ENCODE measurements at places on chromosomes 4 and X.

- DNase-seq = no peak
Observed at GRCh38 chr4:137514406-137515111, 17.7 kb downstream of the PCDH18 start.

- DNase-seq = no peak
Observed at GRCh38 chr4:726235-726787, 20.7 kb downstream of the PCGF3 start.

DNA sequence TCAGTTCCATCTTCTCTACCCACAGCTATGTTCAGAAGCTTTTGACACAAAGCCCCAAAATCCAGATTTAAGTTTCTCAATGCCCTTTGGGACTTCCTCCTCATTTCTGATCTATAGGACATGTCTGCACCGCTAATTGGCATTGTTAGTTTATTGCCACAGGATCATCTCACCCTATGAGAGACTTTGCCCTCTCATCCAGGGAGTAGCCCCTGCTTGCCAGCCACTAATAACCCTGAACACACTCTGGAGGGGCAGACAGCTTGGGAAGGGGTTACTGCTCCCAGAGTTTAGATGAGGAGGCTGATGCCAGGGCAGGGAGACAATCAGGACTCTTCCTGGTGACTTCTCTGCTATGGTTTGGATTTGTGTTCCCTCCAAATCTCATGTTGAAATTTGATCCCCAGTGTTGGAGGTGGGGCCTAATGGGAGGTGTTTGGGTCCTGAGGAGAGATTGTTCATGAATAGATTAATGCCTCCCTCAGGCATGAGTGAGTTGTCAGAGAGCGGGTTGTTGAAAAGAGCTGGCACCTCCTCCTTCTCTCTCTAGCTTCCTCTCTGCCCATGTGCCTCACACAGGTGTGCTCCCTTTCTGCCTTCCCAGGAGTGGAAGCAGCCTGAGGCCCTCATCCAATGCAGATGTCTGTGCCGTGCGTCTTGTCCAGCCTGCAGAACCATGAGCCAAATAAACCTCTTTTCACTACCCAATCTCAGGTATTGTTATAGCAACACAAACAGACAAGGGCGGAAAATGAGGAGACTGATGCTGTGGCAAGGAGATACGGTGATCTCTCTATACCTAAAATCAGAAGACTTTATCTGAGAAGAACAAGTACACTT, 3.6 kb upstream of the SCARB2 start:
- no peak for DNase-seq

- DNase-seq = no peak
Observed at GRCh38 chrX:8179656-8180055, 8.6 kb upstream of the VCX2 start.

- DNase-seq = no peak
Observed at GRCh38 chr4:118757761-118758251, 72.6 kb downstream of the METTL14 start.

DNA sequence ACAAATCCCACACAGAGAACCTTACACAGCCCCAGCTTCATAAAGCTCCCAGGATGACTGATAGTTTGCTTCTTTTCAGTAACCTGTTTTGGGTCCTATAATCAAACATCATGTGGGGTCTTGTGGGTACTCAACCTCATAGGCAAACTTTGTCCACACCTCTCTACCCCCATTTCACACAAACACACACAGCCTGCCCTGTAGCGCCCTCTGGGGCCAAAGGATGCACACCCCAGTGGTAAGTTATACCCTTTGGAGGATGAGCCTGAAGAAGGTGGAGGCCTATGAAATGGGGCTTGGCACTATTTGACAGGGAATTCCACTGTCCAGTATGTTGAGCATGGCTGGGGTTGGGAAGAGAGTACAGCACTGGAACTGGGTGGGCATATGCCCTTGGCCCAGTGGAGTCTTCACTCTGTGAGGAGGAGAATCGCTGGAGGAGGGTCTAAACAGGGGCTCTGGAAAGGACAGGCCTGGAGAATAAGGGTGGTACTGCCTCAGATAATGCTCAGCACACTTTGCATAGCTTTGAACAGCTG, 30.5 kb upstream of the COL25A1 start:
- DNase-seq = no peak

DNA sequence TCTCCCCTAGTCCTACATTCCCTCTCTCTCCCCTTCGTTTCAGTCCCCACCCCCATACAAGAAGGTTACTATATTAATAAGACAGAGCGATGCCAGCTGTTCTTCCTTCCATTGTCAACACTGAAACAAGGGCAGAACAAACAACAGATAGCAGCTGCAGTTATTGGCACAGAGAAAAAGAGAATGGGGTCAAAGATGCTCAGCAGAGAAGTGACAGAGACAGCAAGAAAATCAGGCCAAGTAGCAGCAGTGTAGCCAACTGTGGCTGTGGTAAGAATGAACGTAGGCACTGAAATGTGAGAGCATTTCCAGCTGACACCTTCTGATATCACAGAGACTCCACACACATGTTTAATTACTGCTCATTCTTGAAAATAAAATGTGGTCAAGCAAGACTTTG, 641.8 kb downstream of the FSTL5 start:
- DNase-seq = no peak

- DNase-seq = no peak
Observed at GRCh38 chrX:8034058-8034457, 106.8 kb upstream of the PNPLA4 start.

- peak; percentile 3 for DNase-seq
Observed at GRCh38 chrX:41301438-41301824, 32.5 kb upstream of the DDX3X start.

DNA sequence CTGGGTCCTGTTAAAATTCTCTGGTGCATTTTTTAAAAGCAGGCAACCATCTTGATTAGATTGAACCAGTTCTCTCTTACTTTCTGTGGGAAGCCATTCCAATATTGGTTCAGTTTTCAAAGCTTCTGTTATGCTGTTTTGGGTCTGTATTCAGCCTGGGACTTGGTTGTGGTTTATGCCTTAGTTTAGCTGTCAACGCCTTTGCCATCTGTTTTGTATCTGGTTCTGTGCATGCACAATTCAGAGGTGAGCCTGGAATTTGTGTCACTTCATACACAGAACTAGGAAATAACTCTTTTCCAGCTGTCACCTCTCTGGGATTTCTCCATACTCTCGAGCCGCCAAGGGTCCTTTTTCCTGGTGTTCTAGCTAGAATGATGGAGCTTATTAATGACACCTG, 46.2 kb downstream of the STAP1 start:
- DNase-seq = no peak

DNA sequence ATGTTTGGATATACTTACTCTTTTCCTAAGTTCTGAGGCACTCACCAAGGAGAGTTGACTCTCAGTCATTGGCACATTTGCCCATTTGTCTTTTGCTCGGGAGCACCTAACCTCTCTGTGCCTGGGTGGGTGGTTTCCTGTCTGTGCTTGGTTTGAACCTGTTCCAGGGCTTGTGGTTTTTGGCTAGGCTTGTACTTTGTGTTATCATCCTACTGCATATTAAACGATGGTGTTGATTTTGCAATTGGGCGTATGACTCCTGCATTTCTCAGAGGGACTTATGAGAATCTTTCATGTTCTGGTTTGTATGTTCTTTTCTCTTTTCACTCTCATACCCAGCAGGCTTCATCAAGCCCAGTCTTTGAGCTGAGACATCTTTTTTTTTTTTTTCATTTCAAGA, 161.7 kb downstream of the BTC start:
- DNase-seq = no peak

DNA sequence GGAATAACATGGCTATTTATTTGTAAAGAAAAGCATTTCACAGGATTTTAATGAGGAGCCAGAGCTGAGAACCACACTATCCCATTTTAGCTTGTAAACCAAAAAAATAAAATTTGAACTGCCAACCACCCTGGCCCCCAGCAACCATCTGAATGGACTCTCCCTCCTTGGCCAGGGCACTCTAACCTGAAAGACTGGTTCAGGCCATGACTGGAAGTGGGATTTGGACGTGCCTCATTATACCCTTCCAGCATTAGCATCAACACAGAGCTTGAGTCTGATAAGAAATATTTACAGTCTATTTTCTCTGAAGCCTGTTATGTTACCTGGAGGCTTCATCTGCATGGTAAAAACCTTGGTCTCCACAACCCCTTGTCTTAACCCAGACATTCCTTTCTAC, 30.0 kb downstream of the METAP1 start:
- DNase-seq = no peak

GRCh38 chr4:93409035-93409434, 419.5 kb upstream of the ATOH1 start:
- no peak for DNase-seq

DNA sequence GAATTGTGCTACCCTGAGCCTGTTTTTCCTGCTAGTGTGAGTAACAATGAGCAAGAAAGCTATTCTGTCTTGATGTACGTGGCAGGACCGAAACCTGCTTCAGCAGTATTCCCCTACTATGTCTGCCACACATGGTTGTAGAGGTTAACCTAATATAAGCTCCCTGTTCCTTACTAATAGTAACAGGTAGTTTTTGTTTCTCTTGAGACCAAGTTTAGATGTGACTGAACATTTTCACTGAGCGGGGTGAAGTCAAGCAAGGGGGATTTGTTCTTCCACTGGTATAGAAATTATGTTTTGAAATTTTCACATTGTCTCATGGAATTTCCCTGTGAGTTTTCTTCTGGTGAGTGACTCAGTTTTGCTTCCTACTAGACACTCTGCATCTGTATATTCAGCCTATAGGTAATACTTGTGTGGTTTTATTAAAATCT, 37.3 kb downstream of the RRAGB start:
- no peak for DNase-seq

- DNase-seq = no peak
Observed at GRCh38 chr4:153900426-153900825, 111.5 kb upstream of the SFRP2 start.

GRCh38 chr4:10007793-10008608, 13.3 kb downstream of the SLC2A9 start:
- DNase-seq = no peak

- DNase-seq = no peak
Observed at GRCh38 chrX:19127649-19128168, 5.4 kb upstream of the ADGRG2 start.

DNA sequence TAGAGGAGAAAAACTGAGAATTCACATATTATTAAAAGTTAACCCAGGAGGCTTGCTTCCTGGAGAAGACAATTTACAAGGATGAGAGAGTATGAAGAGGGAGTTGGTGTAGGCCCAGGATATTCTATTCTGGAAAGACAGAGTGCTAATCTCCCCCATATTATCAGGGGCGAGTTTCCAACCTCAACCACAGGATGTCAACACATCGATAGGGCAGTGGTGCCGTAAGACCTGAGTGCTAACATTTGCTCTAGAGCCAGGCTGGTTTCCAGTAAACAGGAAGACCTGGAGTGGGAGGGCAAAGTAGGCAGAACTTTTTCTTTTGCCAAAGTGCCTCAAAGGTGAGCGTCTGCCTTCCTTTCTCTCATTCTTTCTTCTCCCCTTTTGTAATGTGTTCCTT, 2.8 kb upstream of the AWAT1 start:
- DNase-seq = no peak

GRCh38 chr4:102328045-102328444, 17.2 kb downstream of the SLC39A8 start:
- no peak for DNase-seq

- DNase-seq = no peak
Observed at GRCh38 chr4:156672492-156673305, 298.9 kb downstream of the PDGFC start.

DNA sequence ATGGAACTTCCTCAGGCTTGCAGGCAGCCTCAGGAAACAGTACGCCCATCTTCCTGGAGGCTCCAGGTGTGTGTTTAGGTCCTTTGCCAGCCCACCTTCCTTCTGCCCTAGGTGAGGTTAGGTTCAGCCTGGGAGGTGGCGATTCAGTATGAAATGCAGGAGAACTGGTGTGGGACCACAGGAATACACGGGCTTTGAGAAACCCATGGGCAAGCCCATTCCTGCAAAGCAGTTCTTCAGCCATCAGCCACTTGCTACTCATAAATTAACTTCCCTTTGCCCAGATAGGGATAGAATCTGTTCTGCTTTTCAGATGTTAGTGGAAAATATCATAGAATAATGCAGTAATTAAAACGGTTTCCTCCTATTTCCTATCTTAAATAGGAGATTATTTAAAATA, 32.2 kb downstream of the TBC1D14 start:
- no peak for DNase-seq

DNA sequence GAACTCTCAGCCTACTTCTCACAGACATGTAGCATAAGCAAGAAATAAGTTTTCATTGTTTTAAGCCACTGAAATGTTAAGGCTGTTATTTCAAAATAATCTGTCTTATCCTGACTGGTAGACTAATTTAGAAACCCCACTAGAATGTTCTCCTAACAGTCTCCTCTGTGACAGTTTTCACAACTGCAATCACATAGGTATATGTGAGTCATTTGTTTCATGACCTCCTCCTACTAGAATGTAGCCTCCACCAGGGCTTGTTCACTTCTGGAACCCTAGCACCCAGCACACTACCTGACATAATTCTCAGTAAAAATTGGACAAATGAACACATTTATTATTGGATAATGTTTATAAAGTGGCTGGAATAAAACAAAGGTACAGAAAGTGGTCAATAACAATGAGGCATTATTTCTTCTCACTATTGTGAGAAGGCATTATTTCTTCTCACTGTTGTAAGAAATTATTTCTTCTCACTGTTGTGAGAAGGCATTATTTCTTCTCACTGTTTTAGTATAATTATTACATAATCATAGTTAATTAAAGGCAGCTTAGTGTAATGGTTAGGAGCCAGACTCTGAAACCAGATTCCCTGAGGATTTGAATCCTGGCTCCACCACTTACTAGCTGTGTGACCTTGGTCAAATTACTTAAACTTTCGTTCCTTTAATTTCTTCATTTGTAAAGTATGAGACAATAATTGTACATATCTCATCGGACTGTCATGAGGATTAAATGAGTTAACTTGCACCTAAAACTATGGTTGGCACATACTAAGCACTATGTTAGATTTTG, 251.5 kb downstream of the RASL11B start:
- DNase-seq = no peak

DNA sequence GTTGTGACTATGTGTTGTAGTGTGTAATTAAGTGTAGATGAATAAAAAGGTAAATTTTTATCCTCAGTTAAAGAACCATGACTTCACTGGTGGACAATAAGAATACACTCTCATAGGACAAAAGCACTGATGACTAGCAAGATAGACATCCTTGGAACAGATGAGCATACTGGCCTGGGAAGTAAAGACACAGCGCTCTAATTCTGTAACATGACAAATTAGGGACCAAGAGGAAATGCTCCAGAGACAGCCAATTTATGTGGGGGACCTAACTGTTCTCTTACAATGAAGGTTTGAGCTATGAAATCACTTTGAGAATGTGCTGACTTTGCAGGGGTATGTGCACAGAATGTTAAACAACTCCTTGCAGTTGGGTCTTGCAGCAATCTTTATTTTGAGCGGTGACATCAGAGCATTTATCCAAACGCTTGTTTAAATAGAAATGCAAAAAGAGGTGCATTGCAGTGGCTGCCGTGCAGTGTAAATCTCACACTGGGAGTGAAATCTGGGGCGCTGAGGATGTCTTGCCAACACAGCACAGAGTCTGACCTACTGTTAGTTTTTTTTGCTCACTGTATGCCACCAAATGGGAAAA, 109.3 kb downstream of the MAGEC2 start:
- no peak for DNase-seq

- no peak for DNase-seq
Observed at GRCh38 chr4:150944660-150945059, 70.4 kb downstream of the LRBA start.

GRCh38 chr4:140095694-140096482, 58.1 kb downstream of the MAML3 start:
- DNase-seq = peak; percentile 63

GRCh38 chr4:123835831-123836590, 439.4 kb downstream of the SPRY1 start:
- no peak for DNase-seq

- DNase-seq = no peak
Observed at GRCh38 chr4:62533573-62533972, 1333.4 kb downstream of the ADGRL3 start.
